ENCODE measurements at places on chromosomes 2 and 18. TPM values are rescaled to one million over a fixed set of nuclear protein-coding genes. Genes with fewer than 3 reads are reported as not detected.

The LPIN1 gene
- total RNA-seq: 37.4 TPM

The LIMS3 gene
- total RNA-seq: 7.3 TPM

The GBX2 gene
- total RNA-seq: not detected

GRCh38 chr18:12287684-12288402, 20.2 kb upstream of the TUBB6 start:
- peak; percentile 89 for DNase-seq
